ENCODE measurements at places on chromosomes 1 and 21.

- DNase-seq, result no peak
These were observed 16.0 kb downstream of the ST6GALNAC3 start for GRCh38 chr1:76090283-76091203.

DNA sequence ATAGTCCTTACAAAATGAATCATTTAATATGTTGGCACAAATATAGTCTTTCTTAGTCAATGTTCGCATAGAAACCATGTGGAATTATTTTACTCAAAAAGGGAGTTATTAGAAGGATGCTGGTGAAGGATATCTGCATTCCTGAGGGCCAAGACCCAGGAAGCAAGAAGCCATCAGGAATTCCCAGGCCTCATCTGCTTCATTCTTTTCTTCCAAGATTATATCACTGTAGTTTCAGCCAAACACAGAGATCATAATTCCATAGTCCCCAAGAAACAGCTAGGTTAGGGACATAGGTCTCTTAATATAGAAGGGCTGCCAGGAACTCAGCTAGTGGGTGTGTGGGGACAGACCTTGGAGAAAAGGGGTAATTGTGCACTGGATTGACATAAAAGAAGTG is 28.6 kb upstream of the DISC1 start:
- no peak for DNase-seq

DNA sequence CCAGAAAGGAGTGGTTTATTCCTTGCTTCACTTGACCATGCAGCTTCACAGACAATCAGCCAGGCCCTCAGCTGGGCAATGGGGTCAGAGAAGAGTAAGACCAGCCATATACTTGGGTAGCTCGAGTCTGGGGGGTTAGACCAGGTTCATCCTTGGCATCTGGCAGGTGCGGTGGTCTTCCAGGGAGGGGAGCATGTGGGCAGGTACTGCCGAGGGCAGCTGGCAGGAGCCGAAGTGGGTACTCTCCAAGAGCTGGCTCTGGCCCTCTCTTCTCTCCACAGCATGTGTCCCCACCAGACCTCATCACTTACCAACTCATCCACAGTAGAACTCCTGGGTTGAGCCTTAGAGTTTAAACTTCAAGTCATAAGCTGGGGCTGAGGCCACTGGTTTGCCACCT is 156.8 kb downstream of the FOXD2 start:
- peak; percentile 5 for DNase-seq

GRCh38 chr1:245154429-245155271 is at the start of gene KIF26B:
TSS of gene KIF26B (plus strand) at chr1:245154985. CDS start at chr1:245155425, 440 bp downstream.
- peak; percentile 52 for DNase-seq

DNA sequence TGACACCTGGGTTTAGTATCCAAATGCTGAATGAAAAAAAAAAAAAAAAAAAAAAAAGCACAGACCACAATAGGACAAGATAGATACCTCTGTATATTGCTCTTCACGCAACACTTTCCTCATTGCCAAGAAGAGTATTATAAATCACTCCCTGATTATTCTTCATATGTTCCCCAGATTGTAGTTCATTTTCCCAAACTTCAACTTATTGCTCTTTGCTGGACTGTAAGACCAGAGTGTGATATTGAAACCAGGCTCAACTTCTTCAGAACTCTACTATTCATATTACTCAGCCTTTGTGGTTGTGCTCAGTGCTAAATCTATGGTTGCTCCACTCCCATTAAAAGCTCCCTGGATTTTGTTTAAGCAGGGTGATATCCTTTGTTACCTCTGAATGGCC is 180.4 kb downstream of the NTMT2 start:
- DNase-seq, result no peak

DNA sequence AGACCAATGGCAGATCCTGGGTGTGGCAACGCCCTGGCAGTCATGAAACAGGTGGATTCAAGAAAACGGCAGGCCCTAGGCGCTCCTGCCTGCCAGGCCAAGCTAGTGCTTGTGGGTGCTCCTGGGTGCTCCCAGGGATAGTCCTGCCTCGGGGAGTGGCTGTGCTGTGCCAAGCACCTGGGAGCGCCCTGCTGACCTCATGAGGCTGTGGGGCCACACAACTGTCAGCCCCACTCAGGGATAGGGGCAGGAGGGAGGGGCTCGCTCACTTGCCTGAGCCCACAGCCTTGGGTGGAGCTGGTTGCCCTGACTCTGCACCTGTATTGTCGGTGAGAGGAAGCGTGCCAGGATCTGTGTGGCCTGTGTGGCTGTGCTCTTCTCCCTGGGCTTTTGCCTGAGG is 9.4 kb downstream of the SNAP47 start:
- no peak for DNase-seq

- DNase-seq, result no peak
These were observed 366.8 kb downstream of the HLX start for GRCh38 chr1:221246067-221246466.
